ENCODE measurements at places on chromosomes 5 and 9.

DNA sequence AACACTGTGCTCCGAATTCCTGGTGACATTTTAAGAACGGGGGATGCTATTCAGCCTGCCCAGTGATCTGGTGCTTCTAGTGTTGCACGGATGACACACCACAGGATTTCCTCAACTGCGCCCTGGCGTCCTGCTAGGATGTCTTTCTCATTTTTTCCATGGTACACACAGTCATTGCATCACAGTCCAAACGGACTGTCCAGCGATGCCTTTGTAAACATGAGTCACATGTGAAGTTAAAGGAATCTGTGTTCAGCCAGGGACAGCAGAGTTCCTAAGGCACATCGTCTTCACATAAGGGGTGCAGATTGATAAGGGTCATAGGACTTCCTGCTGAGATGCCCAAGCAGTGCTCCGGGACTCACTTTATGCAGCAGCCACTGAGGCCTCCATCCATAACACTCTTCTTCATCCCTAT, 9.3 kb upstream of the PTPN3 start:
- peak; percentile 65 for DNase-seq

DNA sequence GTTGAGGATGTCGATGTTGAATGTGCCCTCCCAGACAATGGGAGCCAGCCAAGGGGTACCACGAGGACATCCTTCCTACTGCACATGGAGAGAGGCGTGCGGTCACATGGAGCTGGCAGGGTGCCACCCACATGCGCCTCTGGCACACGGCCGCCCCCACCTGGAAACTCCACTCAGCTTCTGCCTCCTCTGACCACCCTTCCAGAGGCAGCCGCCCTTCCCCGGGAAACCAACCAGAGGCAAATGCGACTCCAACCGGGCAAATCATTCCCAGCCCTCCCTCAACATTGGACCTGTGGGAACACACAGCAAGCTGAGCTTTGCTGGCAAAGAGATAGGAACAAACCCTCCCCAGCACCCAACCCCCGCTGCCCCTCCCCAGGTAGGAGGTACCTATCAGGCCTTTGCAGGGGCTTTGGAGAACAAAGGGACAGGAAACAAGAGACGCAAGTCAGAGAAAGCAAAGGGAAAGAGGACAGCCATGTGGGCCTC, 17.5 kb downstream of the ABO start:
- no peak for DNase-seq

- peak; percentile 32 for DNase-seq
Observed at GRCh38 chr9:131017067-131017466, 8.1 kb downstream of the LAMC3 start.

GRCh38 chr9:70615464-70616138, 201.1 kb upstream of the KLF9 start:
- DNase-seq = no peak

GRCh38 chr9:110753731-110754231, 85.2 kb downstream of the MUSK start:
- peak; percentile 22 for DNase-seq

DNA sequence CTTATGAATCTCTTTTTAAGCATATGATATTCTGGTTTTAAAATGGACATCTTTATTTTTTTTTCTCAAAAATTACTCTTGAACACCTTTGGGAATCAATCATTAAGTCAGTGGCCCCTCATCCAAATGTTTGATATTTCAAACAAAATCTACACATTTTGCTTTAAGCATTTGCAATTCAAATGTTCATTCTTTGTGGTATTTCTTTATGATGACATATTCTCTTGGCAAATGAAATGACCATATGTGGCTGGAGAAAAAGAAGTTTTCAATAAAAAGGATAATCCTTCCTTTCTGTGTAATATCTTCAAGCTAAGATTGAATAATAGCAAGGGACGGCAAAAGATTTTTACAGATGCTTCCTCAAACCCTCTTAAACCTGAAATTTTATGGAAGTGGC, 420.8 kb downstream of the MTRR start:
- DNase-seq = no peak

- DNase-seq = no peak
Observed at GRCh38 chr9:121619545-121620324, 31.7 kb upstream of the DAB2IP start.

- no peak for DNase-seq
Observed at GRCh38 chr5:154830596-154830995, 19.8 kb downstream of the FAXDC2 start.

DNA sequence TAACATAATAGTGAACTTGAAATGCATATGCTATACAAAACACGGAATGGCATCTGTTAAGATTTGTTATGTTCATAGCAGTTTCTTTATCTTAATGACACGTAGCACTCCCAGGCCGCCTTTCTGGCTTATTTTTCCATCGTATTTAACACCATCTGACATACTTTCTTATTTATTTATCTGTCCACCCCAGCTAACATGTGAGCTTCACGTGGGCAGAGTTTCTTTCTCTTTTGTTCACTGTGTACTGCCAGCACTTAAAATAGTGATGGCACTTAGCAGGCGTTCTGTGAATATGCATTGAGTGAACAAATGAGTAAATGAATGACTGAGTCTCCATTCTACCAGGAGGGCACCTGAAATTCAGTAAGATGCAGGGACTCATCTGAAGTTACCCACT, 29.4 kb upstream of the SYNPO start:
- DNase-seq = no peak

GRCh38 chr5:135578685-135579341, at the start of gene CXCL14:
CXCL14 (minus strand) TSS chr5:135578991; CDS start chr5:135578778, 213 bp downstream.
- peak; percentile 70 for DNase-seq

- no peak for DNase-seq
Observed at GRCh38 chr5:16776611-16777251, 159.4 kb downstream of the MYO10 start.

DNA sequence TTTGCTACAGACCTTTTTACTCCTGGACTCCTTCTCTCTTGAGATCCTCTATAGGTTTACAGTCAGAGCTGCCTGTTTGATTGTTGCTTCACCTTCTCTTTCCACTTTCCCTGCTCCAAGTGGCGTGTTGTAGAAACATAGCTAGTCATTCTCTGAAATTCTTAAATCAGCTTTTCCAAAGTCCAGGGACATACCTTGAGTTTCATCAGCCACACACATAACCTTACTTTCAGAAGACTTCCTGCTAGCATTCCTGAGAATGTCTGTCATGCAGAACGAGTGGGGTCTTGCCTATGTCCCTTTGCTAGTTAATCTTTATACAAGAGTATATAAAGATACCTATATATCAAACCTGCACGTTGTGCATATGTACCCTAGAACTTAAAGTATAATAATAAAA, 230.3 kb upstream of the ZNF462 start:
- no peak for DNase-seq

Data from AG08395 (cell line).